ENCODE measurements at places on chromosomes 1 and 21. TPM values are rescaled to one million over a fixed set of nuclear protein-coding genes. Genes with fewer than 3 reads are reported as not detected.

DNA sequence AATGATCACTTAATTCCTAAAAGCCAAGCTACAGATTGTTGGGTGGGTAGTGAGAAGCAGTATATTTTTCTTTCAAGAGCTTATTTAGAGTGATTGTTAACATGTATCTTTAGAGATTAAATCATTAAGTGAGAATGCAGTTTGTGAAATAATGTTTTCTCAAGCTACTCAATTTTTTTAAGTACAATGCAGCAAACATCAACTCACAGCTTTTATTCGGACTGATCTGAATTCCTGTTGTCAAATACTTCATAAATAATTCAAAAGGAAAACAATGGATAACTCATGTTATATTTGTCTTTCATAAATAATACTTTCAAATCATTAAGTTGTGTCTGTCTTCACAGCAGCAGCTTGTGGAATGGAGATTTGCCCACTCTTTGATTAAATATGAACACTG lies 271.1 kb upstream of the DEPDC1 start:
- DNase-seq = no peak

DNA sequence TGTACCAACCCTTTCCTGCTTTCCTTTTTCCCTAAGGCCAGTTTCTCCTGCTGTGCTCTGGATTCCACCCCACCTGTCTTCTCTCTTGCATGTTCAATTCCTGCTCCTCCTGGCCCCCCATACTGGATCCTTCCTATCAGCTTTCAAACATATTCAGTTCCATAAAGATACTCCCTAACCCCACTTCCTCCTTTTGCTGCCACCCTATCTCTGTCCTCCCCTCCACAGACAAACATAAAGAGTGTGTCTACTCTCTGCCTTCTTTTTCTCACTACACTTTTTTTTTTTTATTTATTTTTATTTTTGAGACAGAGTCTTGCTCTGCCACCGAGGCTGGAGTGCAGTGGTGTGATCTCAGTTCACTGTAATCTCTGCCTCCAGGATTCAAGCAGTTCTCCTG lies 16.9 kb upstream of the RPF1 start:
- DNase-seq = no peak

- DNase-seq = no peak
These were observed 48.8 kb downstream of the TENT5C start for GRCh38 chr1:117654493-117655219.

GRCh38 chr21:18384771-18385170 lies 18.8 kb downstream of the TMPRSS15 start:
- DNase-seq = no peak

DNA sequence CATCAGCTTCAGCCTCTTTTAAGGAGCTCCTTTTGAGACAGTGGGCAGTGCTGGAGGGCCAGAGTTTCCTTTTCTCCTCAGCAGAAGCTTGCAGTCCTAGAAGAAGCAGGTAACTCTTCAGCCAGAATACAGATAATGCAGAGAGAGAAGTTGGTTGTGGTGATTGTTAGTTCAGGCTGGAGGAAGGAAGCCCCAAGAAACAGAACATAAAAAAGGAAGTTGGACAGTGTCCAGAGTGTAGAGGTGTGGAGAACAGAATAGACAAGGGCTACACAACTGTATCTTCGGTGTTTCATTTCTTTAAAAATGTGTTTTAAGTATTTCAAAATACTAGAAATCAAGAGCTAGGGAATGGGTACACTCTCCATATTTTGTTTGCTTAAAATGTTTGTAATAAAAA lies 6.4 kb upstream of the TACSTD2 start:
- no peak for DNase-seq

GRCh38 chr1:245484176-245484575 lies 329.4 kb downstream of the KIF26B start:
- DNase-seq = no peak

DNA sequence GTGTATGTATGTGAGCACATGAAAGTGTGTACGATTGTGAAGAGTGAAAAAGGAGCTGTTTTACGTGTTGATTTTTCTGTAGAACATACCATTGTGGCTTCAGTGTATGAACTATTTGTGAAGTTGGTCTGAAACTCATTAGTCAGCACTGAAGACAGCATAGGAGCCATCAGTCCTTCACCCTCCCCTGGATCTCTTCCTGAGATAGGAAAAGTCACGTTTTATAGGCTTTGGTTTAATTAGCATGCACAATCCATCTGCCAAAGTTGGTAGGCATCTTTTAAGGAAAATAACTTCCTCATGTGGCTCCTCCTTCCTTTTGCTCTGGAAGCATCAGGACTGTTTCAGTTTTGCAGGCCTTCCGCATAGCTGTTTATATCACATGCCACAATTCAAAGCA lies 1.4 kb upstream of the RABIF start:
- no peak for DNase-seq

GRCh38 chr1:86375688-86376087 lies 20.4 kb downstream of the ODF2L start:
- no peak for DNase-seq

DNA sequence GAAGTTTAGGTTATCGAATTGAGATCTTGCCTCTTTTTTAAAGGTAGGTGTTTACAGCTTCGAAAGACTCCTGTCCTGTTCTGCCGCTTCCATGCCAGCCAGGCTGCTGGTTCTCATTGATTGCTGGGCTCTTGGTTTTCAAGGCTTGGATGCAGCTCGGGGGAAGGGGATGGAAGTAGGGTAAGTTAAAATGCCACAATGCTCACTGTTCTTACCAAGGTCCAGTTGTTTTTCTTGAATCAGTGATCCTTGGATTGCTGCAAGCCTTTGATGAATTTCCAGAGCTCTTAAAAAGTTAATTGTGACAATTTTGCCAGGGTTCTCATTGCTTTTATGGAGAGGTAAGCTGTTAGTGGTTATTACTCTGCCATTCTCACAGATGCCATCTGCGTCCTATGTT lies 74.9 kb downstream of the PCBP3 start:
- DNase-seq = no peak

DNA sequence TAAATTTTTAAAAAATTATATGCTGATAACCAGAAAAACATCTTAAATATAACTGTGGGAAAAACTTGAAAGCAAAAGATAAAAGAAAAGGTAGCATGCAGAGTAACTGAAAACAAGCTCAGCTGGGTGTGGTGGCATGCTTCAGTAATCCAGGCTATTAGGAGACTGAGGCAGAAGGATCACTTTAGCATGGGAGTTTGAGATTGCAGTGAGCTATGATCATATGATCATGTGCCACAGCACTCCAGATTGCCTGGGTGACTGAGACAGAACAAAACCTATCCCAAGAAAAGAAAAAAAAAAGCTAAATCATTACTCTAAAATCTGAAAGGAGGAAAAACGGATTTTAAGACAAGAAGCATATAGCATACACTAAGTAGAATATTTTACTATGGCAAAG lies 1624.0 kb downstream of the AMY1C start:
- no peak for DNase-seq

Gene CTSS
- 8.7 TPM for polyA plus RNA-seq

DNA sequence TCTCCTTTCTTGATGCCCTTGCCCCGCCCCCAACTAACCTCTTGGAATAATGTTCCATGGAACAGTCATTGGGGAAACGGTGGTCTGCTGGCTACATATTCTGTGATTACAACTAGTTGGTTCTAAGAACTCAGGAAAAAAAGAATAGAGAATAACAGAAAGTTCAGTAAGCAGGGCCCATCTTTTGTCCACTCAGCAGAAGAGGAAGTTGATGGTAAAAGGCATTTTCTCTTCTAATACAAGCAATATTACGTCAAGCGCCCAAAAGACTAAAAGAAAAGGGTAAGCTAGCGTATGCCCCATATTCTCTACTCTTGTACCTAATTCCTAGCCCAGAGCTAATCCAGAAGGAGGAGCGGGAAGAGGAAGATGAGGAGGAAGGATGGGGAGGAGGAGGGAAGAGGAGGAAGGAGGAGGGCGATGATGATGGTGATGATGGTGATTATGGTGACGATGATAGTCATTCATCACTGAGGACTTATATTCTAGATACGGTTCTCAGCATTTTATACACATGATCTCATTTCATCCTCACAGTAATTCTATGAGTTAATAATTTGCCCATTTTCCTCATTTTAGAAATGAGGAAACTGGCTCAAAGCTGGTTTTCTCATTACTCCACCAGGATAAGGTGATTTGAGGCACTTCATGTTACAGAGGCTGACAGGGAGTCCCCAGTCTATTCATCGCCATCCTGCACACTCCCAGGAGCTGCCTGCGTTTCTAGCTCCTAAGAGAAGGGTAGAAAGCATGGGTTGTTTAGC lies 76.6 kb upstream of the EFHD2 start:
- DNase-seq = no peak

DNA sequence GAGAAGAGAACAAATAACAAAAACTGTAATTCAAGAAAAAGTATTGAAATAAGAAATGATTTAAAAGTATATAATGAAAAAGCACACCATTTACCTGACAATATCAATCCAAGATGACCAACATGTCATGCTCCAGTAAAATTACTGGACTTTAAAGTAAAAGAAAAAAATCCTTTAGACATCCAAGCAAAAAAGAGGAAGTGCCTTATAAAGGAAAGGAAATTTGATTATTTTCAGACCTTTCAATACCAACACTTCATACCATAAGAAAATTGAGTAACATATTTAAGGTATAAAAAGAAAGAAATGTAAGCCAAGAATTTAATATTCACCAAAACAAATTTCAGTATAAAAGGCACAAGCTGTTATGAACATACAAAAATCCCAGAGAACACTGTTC lies 46.2 kb upstream of the SSX2IP start:
- DNase-seq = no peak

GRCh38 chr1:200405264-200405663 lies 4.6 kb downstream of the ZNF281 start:
- no peak for DNase-seq

DNA sequence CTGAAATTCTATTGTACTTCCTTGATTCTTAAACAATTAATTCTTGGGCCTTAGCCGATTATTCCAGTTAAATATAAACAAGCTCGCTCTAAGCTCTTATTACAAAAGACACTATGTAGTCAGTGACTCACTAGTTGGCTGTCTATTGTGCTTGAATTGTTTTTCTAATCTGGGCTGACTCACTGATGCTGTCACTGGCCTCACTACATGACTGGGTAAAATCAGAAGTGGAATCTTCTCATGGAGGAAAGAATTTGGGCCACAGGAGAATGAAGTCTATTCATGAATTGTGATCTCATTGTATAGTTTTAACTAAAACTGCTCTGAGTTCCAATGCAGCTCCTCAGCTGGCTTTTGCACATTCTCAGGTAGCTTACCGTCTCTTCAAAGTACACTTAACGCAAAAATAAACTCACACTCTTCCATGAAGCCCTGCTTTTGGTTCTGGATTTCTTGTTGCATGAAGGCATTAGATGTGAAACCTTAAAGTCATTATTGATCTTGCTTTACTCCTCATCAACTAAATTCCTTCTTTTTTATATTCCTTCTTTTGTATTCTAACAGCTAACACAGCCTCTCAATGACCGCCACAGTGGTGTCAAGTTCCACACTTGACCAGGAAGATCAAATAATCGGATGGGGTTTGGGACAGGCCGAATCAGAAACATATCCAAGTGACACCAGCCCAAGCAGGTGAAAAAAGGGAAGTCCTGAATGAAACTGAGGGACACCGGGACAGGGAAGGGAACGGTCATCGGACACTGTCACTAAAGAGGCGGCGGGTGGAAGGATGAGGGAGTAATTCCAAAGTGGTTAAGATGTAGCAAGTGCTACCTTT lies 80.9 kb upstream of the LBR start:
- peak; percentile 66 for DNase-seq

Gene FCRL2
- not detected for polyA plus RNA-seq

GRCh38 chr1:220810963-220811362 lies 24.2 kb downstream of the MTARC1 start:
- DNase-seq = no peak

GRCh38 chr1:61115436-61115835 lies 33.1 kb downstream of the NFIA start:
- DNase-seq = no peak

GRCh38 chr1:29687601-29688244 lies 451.4 kb downstream of the PTPRU start:
- DNase-seq = no peak

DNA sequence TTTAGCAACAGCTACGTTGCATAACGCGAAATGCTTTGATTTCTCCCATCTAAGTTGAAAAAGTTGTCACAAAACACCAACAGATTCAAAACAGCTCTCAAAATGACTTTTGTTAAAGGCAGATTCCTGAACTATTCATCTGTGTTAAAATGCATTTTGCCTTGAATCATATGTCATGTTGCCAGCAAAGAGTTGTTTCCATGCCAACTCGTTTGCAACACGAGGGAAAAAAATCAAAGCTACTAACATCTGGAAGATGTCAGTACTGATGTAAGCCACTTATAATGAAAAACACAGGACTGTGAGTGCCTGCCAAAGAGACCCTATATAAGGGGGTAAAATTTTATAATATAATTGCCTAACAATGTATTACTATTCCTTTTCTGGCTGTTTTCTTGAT lies 182.7 kb upstream of the PTBP2 start:
- no peak for DNase-seq

Gene MPL
- 0.03 TPM for polyA plus RNA-seq

GRCh38 chr1:207698822-207699483 lies 52.9 kb upstream of the CD46 start:
- DNase-seq = peak; percentile 31

Gene ANXA9
- polyA plus RNA-seq = 0.15 TPM

DNA sequence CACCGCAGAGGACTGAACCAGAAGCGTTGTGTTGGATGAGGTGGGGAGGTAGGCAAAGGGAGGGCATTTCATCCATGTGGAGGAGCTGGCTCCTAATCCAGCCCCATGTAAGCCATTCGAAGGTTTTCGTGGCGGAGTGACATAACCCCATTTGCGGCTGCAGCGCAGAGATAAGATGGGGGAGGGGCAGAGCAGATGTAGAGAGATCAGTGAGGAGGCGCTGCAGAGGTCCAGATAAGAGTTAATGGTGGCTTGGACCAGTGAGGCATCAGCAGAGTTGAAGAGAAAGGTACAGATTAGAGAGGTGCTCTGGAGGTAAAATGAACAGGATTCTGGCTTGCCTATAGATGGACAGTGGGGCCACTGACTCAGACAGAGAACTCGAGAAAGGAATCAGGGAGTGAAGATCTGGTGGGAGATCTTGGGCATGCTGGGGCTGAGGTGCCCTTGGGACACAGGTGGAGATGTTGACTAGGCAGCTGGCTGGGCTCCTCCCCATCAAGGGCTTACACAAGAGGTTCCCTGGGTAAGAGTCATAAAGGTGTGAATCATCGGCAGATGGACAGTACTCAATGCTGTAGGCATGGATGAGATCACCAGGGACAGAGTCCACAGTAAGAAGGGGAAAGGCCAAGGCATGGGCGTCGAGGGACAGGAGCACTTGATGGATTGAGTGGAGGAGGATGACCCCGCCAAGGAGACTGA lies 7.8 kb upstream of the PTPRF start:
- no peak for DNase-seq

Gene SMIM1
- 4.0 TPM for polyA plus RNA-seq

- DNase-seq = peak; percentile 16
These were observed 77.0 kb downstream of the CTH start for GRCh38 chr1:70487910-70488665.
